ENCODE measurements at places on chromosomes 1 and 21. TPM values are rescaled to one million over a fixed set of nuclear protein-coding genes. Genes with fewer than 3 reads are reported as not detected.

GRCh38 chr1:8043621-8044020 is 17.5 kb upstream of the ERRFI1 start:
- H3K36me3 ChIP-seq: no peaks in the 10 kb centered on the region
- H3K4me3 ChIP-seq: no peak overlapping the region
- no peak for DNase-seq
- H3K27me3 ChIP-seq: no peaks in the 10 kb centered on the region

DNA sequence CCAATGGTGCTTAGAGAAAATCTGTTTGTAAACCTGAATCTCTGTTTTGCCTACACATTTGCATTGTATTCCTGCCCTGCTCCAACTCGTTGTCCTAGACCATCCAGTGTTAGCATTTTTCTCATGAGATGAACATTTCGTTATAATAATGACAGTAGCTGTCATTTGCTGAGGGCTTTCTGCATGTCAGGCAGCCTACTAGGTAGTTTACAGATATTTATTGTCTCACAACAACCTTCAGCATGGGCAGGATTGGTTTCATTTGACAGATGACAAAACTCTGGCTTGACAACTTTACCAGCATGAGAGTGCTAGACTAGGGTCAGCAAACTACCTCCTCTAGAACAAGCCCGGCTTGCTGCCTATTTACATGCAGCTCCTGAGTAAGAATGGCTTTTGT is 10.1 kb downstream of the ST6GALNAC3 start:
- no peaks in the 10 kb centered on the region for H3K4me1 ChIP-seq
- no peaks in the 10 kb centered on the region for H3K36me3 ChIP-seq
- no peak for DNase-seq
- no peak overlapping the region for H3K27ac ChIP-seq
- H3K4me3 ChIP-seq: no peak overlapping the region
- no peaks in the 10 kb centered on the region for H3K27me3 ChIP-seq

The SLC45A1 gene
- 2.3 TPM for total RNA-seq

The TRIM62 gene
- total RNA-seq: 3.1 TPM

DNA sequence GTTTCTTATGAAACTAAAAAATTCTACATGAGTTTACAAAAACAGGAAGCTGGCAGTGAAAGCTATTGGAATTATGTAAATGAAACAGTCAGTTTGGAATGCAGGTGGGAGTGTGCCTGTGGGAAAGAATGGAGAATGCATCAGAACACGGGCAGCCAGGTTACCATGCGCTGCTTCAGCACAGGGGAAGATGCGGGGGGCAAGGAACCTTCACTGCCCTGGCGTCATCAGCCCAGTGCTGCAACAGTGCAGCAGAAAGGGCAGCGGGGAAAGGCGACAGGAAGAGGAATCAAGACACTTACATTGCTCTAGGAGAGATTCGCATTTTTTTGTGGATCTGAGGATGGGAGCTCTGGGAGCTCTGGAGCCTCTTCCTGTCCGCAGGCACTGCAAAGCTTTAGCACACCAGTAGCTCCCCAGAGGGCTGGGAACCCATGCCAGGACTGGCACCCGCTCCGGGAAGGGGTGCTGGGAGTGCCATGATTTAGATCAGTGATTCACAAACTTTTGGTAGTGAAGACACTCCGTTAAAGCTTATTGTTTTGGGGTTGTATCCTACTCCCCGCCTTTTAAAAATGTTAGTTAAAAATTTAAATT is 64.1 kb upstream of the WDR26 start:
- no peak overlapping the region for H3K4me3 ChIP-seq
- H3K27ac ChIP-seq: peak overlapping the region; percentile 77
- H3K27me3 ChIP-seq: no peaks in the 10 kb centered on the region
- peak; percentile 93 for DNase-seq

- H3K27me3 ChIP-seq: no peaks in the 10 kb centered on the region
- peak; percentile 25 for DNase-seq
- H3K4me1 ChIP-seq: peaks cover 4% of the 10 kb centered on the region
- no peak overlapping the region for H3K4me3 ChIP-seq
- H3K27ac ChIP-seq: no peak overlapping the region
- peaks cover 7% of the 10 kb centered on the region for H3K36me3 ChIP-seq
Measured at GRCh38 chr1:214331827-214332423, 51.0 kb downstream of the SMYD2 start.

- no peak for DNase-seq
- H3K36me3 ChIP-seq: no peaks in the 10 kb centered on the region
- no peak overlapping the region for H3K27ac ChIP-seq
- H3K4me1 ChIP-seq: peaks cover 4% of the 10 kb centered on the region
- no peaks in the 10 kb centered on the region for H3K27me3 ChIP-seq
- no peak overlapping the region for H3K4me3 ChIP-seq
Measured at GRCh38 chr1:198918920-198919319, 280.1 kb downstream of the PTPRC start.

DNA sequence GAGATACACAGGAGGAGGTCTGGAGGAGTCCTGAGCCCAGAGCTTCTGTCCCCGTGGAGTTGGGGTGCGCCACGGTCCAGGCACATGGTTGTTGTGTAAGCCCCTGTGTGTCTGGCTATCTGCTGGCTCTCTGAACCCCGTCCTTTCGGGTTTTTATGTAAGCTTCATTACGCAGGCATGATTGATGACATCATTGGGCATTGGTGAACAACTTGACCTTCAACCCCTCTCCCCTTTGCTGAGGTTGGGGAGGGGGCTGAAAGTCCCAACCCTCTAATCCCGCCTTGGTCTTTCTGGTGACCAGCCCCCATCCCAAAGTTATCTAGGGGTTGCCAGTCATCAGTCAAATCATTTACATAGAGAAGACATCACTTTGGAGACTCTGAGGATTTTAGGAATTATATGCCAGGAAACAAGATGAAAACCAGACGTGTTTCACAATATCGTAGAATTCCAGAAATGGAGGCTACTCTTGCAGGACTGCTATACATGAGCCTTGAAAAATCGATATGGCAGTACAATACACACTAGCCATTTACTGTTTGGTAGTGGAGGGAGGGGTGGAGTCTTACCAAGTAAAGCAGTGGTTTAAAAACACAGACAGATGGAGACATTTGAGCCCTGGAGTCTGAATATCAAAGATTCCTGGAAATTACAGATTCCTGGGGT is 69.8 kb upstream of the SCAF4 start:
- H3K4me3 ChIP-seq: no peak overlapping the region
- H3K36me3 ChIP-seq: no peaks in the 10 kb centered on the region
- H3K27ac ChIP-seq: no peak overlapping the region
- H3K4me1 ChIP-seq: no peaks in the 10 kb centered on the region

The AKR7A3 gene
- 0.33 TPM for total RNA-seq

GRCh38 chr1:230043081-230043480 is 24.0 kb upstream of the GALNT2 start:
- H3K27me3 ChIP-seq: no peaks in the 10 kb centered on the region
- H3K4me3 ChIP-seq: no peak overlapping the region
- DNase-seq: no peak
- H3K36me3 ChIP-seq: no peaks in the 10 kb centered on the region
- H3K4me1 ChIP-seq: no peaks in the 10 kb centered on the region
- H3K27ac ChIP-seq: no peak overlapping the region

The HES4 gene
- 2.0 TPM for total RNA-seq

- H3K27me3 ChIP-seq: no peaks in the 10 kb centered on the region
- H3K4me1 ChIP-seq: peaks cover 23% of the 10 kb centered on the region
- H3K36me3 ChIP-seq: no peaks in the 10 kb centered on the region
- H3K27ac ChIP-seq: peak overlapping the region; percentile 90
Measured at GRCh38 chr1:12594966-12595756, 22.8 kb downstream of the DHRS3 start.

DNA sequence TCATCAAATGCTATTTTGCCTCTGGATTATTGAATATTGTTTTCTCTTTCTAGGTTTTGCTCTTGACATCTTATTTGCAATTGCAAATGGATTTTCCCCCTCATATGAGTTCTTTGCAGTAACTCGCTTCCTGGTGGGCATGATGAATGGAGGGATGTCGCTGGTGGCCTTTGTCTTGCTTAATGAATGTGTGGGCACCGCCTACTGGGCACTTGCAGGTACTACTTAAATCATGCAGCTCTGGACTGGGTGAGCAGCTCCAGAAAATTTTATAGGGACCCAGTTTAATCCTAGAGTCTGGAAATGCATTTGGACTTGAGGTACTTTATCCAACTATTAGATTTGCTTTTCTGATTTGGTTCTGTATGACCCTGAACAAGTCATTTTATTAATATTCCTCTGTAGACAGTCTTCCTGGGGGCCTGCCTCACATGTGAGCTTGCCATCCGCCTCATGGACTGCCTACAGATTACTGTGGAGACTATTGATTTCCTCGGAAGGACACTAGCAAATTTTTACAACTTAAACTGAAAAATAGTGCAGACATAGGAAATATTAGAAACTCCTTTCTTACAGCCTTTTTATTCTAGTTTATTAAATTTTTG is 44.5 kb downstream of the SLC22A15 start:
- no peaks in the 10 kb centered on the region for H3K36me3 ChIP-seq
- no peak overlapping the region for H3K27ac ChIP-seq
- no peaks in the 10 kb centered on the region for H3K4me1 ChIP-seq
- no peak overlapping the region for H3K4me3 ChIP-seq
- H3K27me3 ChIP-seq: no peaks in the 10 kb centered on the region

GRCh38 chr1:231630558-231631205 is 4.1 kb downstream of the DISC1 start:
- H3K36me3 ChIP-seq: no peaks in the 10 kb centered on the region
- H3K27ac ChIP-seq: no peak overlapping the region
- no peak overlapping the region for H3K4me3 ChIP-seq
- DNase-seq: peak; percentile 65

- H3K4me3 ChIP-seq: no peak overlapping the region
- H3K4me1 ChIP-seq: peaks cover 11% of the 10 kb centered on the region
- no peak for DNase-seq
- no peaks in the 10 kb centered on the region for H3K36me3 ChIP-seq
- no peak overlapping the region for H3K27ac ChIP-seq
Measured at GRCh38 chr1:114316204-114316603, 162.5 kb upstream of the SYT6 start.

DNA sequence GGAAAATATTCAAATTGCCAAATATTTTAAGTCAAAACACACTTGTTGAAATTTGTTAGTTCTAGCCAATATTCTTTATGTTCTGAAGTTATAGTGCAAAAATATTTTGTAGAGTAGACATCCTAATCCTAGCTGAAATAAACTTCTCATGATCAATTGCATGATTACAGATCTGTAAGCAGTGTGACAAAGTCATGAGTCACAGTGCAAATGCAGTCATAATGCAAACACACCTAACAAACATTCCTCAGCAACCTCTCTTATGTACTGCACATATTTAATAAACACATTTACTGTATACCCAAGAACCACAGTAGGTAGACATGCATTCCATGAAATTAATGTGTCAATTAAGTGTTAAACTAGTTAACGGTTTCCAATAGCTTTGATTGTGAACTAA is 1857.4 kb downstream of the NCAM2 start:
- no peaks in the 10 kb centered on the region for H3K27me3 ChIP-seq
- no peaks in the 10 kb centered on the region for H3K36me3 ChIP-seq
- no peaks in the 10 kb centered on the region for H3K4me1 ChIP-seq
- DNase-seq: no peak
- H3K27ac ChIP-seq: no peak overlapping the region

The ACKR1 gene
- not detected for total RNA-seq

GRCh38 chr1:10888791-10889649 is 92.6 kb upstream of the CASZ1 start:
- H3K36me3 ChIP-seq: no peaks in the 10 kb centered on the region
- H3K4me1 ChIP-seq: no peaks in the 10 kb centered on the region
- H3K27ac ChIP-seq: no peak overlapping the region
- H3K4me3 ChIP-seq: no peak overlapping the region
- peaks cover 23% of the 10 kb centered on the region for H3K27me3 ChIP-seq
- no peak for DNase-seq

DNA sequence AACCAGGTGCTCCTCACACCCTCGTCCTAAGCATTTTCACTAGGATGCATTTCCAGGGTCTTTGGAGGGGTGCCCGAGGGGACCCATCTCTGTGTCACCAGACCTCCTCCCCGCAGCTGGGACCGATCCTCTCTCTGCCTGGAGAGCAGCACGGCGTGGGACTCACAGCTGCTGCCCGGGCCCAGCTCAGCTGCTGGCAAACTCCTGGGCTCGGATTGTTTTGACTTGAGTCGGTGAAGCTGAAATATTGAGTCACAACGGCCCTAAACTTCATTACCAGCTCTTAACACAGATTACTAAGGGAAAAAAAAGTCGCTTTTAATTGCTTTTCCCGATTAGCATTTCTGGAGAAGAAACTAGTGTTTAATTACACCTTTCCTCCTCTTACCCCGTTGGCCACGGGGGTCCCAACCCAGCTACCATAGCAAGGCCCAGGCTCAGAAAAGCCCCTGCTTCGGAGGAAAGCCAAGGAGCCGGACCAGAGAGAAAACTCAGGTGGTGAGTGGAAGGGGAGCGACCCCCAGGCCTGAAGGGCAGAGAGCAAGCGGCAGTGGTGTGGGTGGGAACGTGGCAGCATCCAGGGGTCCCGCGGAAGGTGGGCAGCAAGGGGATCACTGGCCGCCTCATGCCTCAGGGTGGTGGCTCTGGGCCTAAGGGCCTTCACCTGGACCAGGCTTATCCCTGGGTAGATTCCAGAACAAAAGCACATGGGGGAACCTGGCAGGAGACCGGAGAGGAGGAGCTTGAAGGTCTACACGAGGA is 41.7 kb downstream of the CASZ1 start:
- peak; percentile 51 for DNase-seq
- H3K27ac ChIP-seq: no peak overlapping the region
- H3K27me3 ChIP-seq: no peaks in the 10 kb centered on the region
- H3K36me3 ChIP-seq: no peaks in the 10 kb centered on the region

DNA sequence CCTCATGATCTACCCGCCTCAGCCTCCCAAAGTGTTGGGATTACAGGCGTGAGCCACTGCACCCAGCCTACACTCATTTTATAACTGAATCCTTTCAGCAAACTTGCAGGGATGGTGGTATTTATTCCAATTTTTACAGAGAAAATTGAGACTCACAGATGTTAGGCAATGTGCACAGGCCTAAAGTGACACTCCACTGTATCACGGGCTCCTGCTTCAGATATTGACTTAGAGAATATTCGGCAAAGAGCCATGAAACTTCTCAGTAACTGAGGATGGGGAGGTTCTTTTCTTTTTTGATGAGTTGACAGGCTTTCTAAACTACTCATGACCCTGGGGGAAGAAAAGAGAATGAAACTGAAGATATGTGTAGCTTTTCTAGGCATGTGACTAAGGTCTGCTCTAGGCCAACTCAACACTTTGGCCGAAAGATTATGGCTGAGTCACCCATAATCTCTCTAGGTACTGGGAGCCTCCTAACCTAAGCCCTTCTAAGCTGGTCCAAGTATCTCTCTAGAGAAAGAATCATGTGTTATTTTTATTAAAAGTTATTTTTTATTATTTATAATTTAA is 19.9 kb upstream of the PTCH2 start:
- no peak overlapping the region for H3K27ac ChIP-seq
- no peak overlapping the region for H3K4me3 ChIP-seq
- no peaks in the 10 kb centered on the region for H3K4me1 ChIP-seq
- DNase-seq: no peak

- no peak for DNase-seq
- no peaks in the 10 kb centered on the region for H3K36me3 ChIP-seq
- no peak overlapping the region for H3K4me3 ChIP-seq
- H3K27me3 ChIP-seq: no peaks in the 10 kb centered on the region
- H3K4me1 ChIP-seq: no peaks in the 10 kb centered on the region
- H3K27ac ChIP-seq: no peak overlapping the region
Measured at GRCh38 chr1:96987186-96987703, 265.7 kb downstream of the PTBP2 start.
